ENCODE measurements at places on chromosomes 5 and 9.

DNA sequence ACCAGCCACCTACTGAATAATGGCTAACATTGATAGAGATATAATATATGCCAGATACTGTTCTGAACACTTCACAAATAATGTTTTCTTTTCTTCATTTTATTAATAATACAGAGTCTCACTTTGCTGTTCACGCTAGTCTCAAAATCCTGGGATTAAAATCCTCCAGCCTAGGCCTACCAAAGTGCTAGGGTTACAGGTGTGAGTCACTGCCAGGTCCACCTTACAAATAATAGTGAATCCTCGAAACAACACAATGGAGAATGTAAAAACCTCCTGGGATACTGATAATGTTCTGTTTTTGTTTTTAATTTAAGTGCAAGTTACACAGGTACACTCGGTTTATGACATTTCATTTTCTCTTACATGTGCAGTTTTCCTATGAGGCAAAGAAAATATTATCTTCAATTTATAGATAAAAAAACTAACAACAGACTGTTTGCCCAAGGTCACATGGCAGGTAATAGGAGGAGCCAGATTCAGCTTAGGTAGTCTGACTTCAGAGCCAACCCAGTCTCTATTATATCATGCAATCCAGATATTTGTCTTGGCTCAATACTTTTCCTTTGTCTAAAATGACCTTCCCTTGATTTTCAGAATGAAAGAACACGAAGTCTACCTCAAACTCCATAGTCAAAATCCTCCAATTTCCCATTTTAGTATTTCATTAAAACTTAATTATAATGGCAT, 7.8 kb downstream of the ZFR start:
- DNase-seq = no peak

DNA sequence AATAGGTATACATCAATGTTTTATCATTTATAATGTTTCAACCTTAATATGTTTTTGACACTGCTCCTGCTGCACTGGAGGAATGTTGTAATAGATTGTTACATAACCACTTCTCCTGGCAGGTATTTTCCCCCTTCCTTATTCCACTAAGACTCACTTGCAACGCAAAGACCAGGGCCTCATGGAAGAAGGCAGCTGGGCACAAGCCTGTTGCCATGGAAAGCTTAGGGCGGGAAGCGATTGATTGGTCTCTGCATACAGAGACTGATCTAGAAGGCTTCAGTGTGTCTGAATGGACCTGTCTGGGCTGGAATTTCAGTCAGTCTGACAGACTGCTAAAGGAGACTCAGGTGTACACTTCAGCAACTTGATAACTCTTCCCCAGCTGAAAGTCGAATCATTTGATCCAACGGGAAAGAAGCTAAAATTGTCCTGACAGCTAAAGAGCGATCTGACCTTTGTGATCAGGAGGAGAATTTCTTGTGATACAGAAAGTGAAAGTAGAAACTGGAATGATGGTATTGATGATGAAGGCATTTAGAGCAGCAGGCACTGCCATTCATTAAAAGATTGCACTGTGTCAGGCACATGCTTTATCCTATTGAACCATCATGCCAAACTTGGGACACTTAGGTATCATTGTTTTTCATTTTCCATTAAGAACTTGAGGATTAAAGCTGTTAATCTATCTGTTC, 65.1 kb downstream of the GRIA1 start:
- no peak for DNase-seq

- no peak for DNase-seq
Observed at GRCh38 chr5:4855036-4855435, 285.1 kb upstream of the ADAMTS16 start.

DNA sequence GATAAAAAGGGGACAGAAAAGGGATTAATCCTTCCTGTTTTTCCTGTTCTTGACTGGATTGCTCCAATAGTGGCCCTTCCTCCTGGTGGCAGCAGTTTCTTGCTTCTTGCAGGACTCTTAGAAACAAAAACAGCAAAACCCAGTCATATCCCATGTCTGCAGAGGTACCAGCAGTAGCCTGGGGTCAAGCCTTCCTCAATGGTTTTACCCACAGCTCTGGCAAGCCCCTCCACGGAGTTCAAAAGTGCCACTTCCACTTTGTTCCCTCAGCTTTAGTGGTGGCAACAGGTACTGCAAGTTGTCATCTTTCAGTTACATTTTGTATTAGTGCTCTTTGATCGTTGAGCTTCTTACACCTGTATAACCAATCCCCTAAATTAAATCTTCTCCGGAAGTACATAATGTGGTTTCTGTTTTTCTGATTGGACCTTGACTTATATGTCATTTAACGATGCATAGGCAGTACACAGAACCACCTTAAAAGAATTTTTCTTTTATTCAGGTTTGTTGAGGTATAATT, 8.7 kb upstream of the RANBP6 start:
- DNase-seq = no peak

DNA sequence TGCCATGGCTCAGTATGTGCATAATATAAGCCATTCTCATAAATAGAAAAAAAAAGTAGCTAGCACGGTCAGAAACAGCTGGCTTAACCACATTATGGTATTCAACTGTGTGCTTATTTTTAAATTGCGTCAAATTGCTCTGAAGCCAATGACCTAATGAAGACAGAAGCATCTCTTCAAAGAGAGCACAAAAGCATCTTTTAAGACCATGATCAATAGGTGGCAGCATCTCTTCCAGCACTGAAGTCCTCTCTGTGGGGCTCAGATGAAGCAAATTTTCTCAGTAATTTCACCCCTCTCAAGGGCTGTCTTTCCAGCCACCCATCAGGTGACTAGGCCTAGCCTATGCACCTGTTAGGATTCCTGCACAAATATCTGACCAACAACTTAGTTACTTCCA, 251.4 kb downstream of the GLIS3 start:
- DNase-seq = no peak

GRCh38 chr5:139903795-139904565, 108.4 kb downstream of the PSD2 start:
- DNase-seq = no peak

- no peak for DNase-seq
Observed at GRCh38 chr5:113040672-113041260, 64.2 kb downstream of the DCP2 start.

DNA sequence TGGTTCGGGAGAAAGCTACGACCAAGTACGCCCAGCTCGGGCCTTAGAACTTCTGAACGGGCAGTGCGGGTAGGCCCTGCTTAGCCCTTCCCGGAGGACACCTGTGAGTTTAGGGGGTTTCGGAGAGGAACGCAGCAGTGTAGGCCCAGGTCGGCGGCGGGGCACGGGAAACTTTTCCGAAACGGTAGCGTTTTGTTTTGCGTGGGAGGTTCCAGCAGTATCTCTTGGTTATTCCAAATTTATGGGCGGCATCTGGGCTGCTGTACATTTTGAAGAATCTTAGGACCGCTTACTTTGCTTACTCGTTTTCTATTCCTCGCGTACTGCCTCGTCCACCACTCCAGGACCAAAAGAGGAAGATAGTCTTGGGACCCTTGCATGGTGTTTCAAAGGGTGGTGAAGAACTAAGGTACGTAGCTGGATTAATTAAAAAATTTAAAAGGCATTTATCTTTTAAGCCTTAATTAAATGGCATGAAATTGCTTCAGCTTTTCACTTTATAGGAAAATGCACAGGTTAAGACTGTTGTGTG, 492 bp downstream of the TENT2 start:
- no peak for DNase-seq

GRCh38 chr9:971901-972500, 4.5 kb upstream of the DMRT3 start:
- DNase-seq = no peak

DNA sequence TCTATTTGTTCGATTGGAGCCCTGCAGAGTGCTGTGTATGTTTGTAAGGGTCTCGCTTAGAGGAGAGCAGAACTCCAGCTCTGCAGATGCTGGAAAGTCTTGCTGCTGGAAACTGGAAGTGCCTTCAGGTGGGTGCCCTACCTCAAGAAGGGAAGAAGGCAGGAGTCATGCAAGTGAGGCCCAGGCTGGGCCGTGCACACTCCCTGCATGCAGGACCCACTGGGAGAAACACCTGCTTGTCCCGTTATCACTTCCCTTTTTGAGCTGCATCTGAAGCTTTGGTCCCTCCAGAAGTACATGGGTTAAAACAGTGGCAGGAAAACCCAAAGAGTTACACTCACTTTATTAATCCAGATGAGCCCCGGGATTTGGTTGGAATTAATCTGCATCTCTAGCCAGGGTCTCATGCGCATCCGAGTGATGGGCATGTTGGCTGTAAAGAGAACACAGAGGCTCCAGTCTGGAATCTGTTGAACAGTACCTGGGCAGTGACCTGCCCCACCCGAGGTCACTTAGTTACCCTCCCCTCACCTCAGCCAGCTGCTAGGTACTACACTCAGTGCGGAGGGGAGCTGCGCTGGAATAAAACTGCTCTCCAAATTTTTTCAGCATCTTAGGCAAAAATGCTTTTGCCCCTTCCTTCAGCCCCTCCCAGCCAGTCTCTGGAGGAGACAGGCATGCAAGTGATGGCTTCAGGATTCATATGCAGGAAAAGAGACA, 1.4 kb downstream of the IRF1 start:
- peak; percentile 38 for DNase-seq

GRCh38 chr5:127930311-127930710, 153.3 kb upstream of the SLC12A2 start:
- no peak for DNase-seq

DNA sequence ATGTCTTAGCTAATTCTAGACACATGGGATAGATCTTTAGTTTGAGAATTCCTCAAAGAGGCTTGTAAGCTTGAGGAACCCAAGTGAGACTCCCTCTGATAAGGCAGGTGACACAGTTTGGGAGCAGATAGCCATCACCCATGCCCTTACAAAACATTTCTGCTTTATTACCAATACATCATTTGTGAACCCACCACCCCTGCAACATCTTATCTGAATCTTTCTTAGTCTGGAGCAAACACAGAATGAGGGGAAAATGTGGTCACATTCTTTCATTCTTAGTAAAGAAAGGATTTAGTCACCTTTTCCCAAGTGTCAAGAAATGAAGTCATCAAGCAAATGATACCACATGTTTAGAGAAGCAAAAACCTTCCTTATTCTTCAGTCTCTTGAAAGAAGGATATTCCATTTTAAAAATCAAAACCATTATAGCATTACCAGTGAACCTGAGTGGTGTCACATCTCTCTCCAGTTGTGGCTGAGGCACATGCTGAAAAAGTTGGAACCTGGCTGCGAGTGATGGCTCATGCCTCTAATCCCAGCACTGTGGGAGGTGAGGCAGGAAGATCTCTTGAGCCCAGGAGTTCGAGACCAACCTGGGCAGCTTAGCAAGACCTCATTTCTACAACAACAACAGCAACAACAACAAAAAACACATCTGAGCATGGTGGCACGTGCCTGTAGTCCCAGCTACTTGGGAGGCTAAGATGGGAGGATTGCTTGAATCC, 65.9 kb downstream of the PRKACG start:
- no peak for DNase-seq

GRCh38 chr5:111135946-111136345, 43.8 kb downstream of the WDR36 start:
- no peak for DNase-seq

DNA sequence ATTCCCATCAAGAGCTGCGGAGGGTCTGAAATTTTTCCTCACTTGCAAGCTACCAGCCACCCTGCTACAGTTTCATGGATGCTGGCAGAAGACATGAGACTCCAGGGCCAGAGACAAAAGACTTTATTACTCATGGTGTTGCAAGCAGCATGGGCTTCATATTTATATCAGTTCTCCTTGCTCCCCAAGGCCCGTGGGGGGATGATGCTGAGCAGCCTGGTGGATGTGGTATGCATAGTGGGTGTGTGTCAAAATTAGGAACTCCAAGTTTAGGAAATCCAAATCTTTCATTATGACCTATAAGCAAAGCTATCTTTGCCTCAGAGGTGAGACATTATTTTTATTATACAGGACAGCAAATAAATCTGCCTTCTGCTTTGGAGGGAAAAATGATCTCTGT, 105.7 kb upstream of the ALDH1B1 start:
- no peak for DNase-seq

GRCh38 chr9:83964973-83965349, 15.1 kb downstream of the HNRNPK start:
- DNase-seq = no peak

GRCh38 chr9:38662763-38663593, 42.6 kb upstream of the ANKRD18A start:
- no peak for DNase-seq

GRCh38 chr9:76107482-76107881, 217.0 kb downstream of the PCSK5 start:
- no peak for DNase-seq

DNA sequence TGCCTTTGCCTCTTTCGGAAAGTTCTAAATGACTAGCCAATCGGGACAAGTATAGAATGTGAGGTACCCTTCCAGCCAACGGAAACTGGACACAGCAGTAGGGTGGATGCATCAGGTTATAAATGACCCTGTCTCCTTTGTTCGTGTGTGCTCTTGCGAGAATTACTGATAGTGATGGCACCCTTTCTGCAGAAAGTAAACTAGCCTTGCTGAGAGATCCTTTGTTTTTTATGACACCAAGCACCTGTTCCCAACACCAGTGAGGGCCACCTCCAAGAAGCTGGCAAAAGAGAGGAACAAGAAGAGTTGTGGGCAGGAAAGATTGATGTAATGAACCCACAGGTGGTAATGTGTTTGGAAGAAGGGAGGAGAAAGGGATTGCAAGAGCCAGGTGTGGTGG, 42.8 kb upstream of the FABP6 start:
- DNase-seq = no peak

DNA sequence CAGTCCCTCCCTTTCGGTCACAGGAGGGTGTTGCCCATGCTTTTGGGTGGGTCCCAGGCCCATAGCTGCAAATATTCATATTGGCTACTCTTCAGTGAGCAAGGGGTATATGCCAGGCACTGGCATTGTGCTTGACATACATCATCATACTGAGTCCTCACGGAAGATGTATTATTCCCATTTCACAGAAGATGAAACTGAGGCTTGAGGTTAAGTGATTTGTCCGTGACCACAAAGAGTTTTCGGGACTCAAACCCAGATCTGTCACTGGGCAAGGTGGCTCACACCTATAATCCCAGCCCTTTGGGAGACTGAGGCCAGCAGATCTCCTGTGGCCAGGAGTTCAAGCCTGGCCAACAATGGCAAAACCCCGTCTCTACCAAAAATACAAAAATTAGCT, 6.5 kb upstream of the FGFR4 start:
- DNase-seq = no peak

DNA sequence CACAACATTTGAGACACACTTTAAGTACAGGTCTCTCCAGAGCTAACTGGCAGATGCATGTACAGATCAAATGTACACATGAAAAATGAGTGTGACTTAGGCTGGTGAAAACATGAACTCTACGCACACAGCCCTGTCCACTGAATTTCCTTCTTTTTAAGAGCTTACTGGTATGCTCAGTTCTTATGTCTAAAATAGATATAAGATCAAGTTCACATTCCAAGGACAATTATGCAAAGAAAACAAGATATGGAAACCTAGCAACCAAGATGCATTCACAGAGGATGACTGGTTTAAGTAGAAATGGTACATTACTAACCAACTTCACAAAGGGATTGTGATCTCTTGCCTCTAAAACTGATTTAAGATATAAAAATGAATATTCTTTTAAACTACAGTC, 56.7 kb downstream of the TLE1 start:
- DNase-seq = no peak

DNA sequence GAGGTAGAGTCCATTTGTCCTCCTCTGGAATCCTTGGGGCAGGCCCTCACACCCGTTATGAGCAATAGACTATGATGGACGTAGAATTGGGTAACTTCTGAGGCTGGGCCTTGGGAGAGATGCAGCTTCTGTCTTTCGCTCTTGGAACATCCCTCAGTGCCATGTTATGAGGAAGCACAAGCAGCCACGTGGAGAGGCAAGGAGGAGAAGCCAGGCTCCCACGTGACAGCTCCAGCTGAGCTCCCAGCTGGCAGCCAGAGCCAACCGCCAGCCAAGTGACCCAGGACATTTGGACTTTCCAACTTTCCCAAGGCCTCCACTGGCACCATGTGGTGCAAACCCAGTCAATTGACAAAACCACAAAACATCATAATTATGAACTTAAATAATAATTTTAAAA, 43.0 kb upstream of the BOD1 start:
- no peak for DNase-seq

Data from RWPE2 (cell line).